Mesothelial cell of epicardium (in vitro differentiated cells): ENCODE measurements at places on chromosomes 4 and X. TPM values are rescaled to one million over a fixed set of nuclear protein-coding genes. Genes with fewer than 3 reads are reported as not detected.

Gene PPP4R3C
- not detected in 3 replicates for total RNA-seq

Gene IL2
- total RNA-seq: not detected in 3 replicates

Gene FAT1
- 211 to 224 TPM (median 224 TPM) in 3 replicates for total RNA-seq

Gene SPON2
- 44.0 to 58.7 TPM (median 56.4 TPM) in 3 replicates for total RNA-seq

Gene TEX13C
- total RNA-seq: not detected in 3 replicates

Gene ZNF732
- total RNA-seq: 1.6 to 2.7 TPM (median 2.0 TPM) in 3 replicates

Gene SLC10A4
- total RNA-seq: 9.9 to 11.2 TPM (median 10.1 TPM) in 3 replicates

Gene SGMS2
- 7.5 to 9.8 TPM (median 9.2 TPM) in 3 replicates for total RNA-seq

Gene USP27X
- 16.6 to 17.2 TPM (median 16.7 TPM) in 3 replicates for total RNA-seq

Gene MID1IP1
- 21.4 to 24.0 TPM (median 22.0 TPM) in 3 replicates for total RNA-seq

Gene SOD3
- total RNA-seq: 5.7 to 6.5 TPM (median 5.8 TPM) in 3 replicates

Gene SULT1E1
- 118 to 122 TPM (median 121 TPM) in 3 replicates for total RNA-seq

Gene STIM2
- total RNA-seq: 51.0 to 52.9 TPM (median 52.5 TPM) in 3 replicates

Gene TSPAN7
- total RNA-seq: 9.0 to 11.8 TPM (median 10.1 TPM) in 3 replicates

Gene FSTL5
- total RNA-seq: 0.04 to 0.16 TPM (median 0.09 TPM) in 3 replicates

Gene C1QTNF7
- total RNA-seq: 3.9 to 4.4 TPM (median 4.1 TPM) in 3 replicates

Gene THOC2
- total RNA-seq: 117 to 121 TPM (median 119 TPM) in 3 replicates

Gene GIMD1
- total RNA-seq: not detected in 3 replicates

Gene PCDH7
- total RNA-seq: 74.3 to 78.8 TPM (median 76.7 TPM) in 3 replicates

Gene STAP1
- not detected in 3 replicates for total RNA-seq

Gene RASSF6
- total RNA-seq: 1.3 to 1.8 TPM (median 1.5 TPM) in 3 replicates

Gene SSX4B
- total RNA-seq: not detected in 3 replicates

Gene CDX4
- not detected in 3 replicates for total RNA-seq

Gene TMEM35A
- 6.2 to 6.8 TPM (median 6.7 TPM) in 3 replicates for total RNA-seq

Gene OPRPN
- total RNA-seq: not detected in 3 replicates

Gene PITX2
- 88.7 to 99.3 TPM (median 95.5 TPM) in 3 replicates for total RNA-seq

Gene GCNA
- total RNA-seq: 0.84 to 1.1 TPM (median 0.94 TPM) in 3 replicates

Gene TLR2
- total RNA-seq: 2.4 to 3.0 TPM (median 2.9 TPM) in 3 replicates

Gene CPEB2
- total RNA-seq: 4.1 to 5.3 TPM (median 4.8 TPM) in 3 replicates

Gene AMTN
- not detected in 3 replicates for total RNA-seq

Gene KLHL5
- total RNA-seq: 27.9 to 34.7 TPM (median 30.5 TPM) in 3 replicates

Gene DLG3
- 39.1 to 44.0 TPM (median 39.6 TPM) in 3 replicates for total RNA-seq
